ENCODE measurements at places on chromosomes 7 and 10.

GRCh38 chr7:18835001-18835690 is 282.3 kb downstream of the TWIST1 start:
- no peak for DNase-seq

GRCh38 chr7:70580161-70580560 is 551.8 kb upstream of the GALNT17 start:
- DNase-seq = no peak

- no peak for DNase-seq
Measured at GRCh38 chr7:97001656-97002554, 3.4 kb upstream of the DLX6 start.

- no peak for DNase-seq
Measured at GRCh38 chr7:3721422-3721821, 420.4 kb downstream of the SDK1 start.

DNA sequence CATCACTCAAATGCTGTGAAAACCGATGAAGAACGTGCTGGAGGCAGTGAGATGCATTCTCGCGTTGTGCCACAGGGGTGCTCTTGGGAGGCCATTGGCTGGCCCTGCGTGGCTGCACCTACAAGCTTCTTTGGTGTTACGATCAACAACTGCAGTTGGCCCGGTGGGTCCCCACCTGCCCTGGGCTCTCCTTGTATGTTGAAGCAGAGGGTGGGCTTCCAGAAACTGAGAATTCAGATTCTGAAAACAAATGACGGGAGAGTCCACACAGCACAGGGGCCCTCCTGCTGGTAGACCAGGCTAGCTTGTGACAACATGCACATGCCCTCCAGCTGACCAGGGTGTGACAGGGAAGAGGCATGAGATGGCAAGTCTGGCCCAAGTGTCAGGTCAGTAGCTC is 23.7 kb upstream of the DDC start:
- DNase-seq = no peak

DNA sequence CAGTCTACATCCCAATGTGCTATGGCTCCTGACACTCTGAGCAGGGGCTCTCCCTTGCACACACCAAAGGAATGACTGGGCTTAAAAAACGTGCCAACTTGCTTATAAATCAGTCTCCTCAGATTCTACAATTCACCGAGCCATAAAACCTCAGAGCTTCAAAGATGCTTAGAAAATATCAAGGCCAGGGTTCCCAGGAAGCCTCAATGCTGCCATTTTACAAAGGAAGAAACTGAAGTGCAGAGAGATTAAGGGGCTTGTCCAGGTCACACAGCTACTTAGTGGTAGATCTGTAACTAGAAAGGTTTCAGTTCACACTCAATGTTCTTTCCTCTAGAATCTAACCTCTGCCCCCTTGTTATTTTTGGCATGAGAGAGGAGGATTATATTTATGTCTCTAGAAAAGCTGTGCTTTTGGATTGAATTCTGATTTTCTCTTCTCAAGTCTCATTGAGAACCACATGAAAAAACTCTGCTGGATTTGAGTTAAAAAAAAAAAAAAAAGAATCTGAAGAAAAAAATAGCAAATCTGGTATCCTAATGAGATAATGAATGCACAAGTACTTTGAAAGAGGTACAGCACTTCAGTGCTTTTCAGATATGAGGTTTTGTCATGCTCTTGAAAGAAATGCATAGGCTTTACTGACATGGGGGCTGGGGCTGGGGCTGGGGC is 22.3 kb upstream of the TSPAN33 start:
- no peak for DNase-seq

- no peak for DNase-seq
Measured at GRCh38 chr10:58414270-58415041, 29.2 kb downstream of the TFAM start.

Data from activated CD4-positive, alpha-beta T cell treated with anti-CD3 and anti-CD28 coated beads, Interleukin-2, amount 50 U/mL, for 48 hours (primary cell).